ENCODE measurements at places on chromosomes 16 and 17. TPM values are rescaled to one million over a fixed set of nuclear protein-coding genes. Genes with fewer than 3 reads are reported as not detected.

KRTAP4-1 gene
- total RNA-seq = not detected

BBS2 gene
- total RNA-seq = 55.5 TPM

ANKRD40CL gene
- total RNA-seq = not detected

MT4 gene
- total RNA-seq = not detected

SNTB2 gene
- total RNA-seq = 43.3 TPM

ABCA8 gene
- total RNA-seq = not detected

TBX2 gene
- not detected for total RNA-seq

KCNH4 gene
- total RNA-seq = 0.04 TPM

PSMD3 gene
- 87.1 TPM for total RNA-seq

MT1F gene
- total RNA-seq = 36.3 TPM

WNT3 gene
- 2.0 TPM for total RNA-seq

MINK1 gene
- total RNA-seq = 28.7 TPM

TNFSF13 gene
- 4.0 TPM for total RNA-seq

ZDHHC1 gene
- not detected for total RNA-seq

ABCA3 gene
- total RNA-seq = 0.87 TPM

PDP2 gene
- 7.7 TPM for total RNA-seq

PIRT gene
- not detected for total RNA-seq

PRRT2 gene
- 0.87 TPM for total RNA-seq

FNDC8 gene
- total RNA-seq = not detected

RAB26 gene
- 12.8 TPM for total RNA-seq

TMEM114 gene
- not detected for total RNA-seq

IL21R gene
- total RNA-seq = 1.9 TPM

C1QTNF8 gene
- not detected for total RNA-seq

CARD14 gene
- total RNA-seq = not detected

ACSM5 gene
- total RNA-seq = not detected

MSLN gene
- total RNA-seq = 0.47 TPM

ASGR1 gene
- total RNA-seq = not detected

SPAG7 gene
- total RNA-seq = 24.6 TPM

SBK1 gene
- 0.07 TPM for total RNA-seq

MT1H gene
- not detected for total RNA-seq

UNK gene
- total RNA-seq = 49.0 TPM

OXLD1 gene
- 122 TPM for total RNA-seq

HASPIN gene
- total RNA-seq = 20.3 TPM

ZNF768 gene
- total RNA-seq = 59.4 TPM

NTN1 gene
- not detected for total RNA-seq

ABCC11 gene
- 0.15 TPM for total RNA-seq

TBC1D3D gene
- total RNA-seq = not detected
